SK-N-DZ (cell line): ENCODE measurements at places on chromosomes 12 and 14.
A peak's percentile ranks its signal among the peaks of the same experiment; 100 is the strongest.

GRCh38 chr12:54932691-54933090 lies 51.9 kb downstream of the TESPA1 start:
- no peak for DNase-seq

GRCh38 chr12:93743999-93744689 lies 67.0 kb downstream of the CRADD start:
- DNase-seq: no peak

GRCh38 chr12:27524494-27524835 lies 459 bp downstream of the PPFIBP1 start:
- no peak for DNase-seq

DNA sequence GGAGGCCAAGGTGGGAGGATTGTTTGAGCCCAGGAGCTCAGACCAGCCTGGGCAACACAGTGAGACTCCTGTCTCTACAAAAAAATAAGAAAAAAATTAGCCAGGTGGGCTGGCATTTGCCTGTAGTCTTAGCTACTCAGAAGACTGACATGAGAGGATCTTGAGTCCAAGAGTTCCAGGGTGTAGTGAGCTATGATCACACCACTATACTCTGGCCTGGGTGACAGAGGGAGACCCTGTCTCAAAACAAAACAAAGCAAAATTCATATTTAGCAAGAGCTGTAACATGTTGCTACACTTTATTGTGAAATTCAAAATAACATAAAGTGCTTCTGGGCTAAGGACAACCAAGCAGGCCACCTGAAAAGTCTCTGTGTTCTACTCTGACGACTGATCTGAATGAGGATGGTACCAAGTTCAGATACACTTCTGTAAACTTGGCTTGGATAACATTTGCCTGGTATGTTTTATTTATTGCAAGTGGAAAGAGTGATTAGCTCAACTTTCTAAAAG lies 11.6 kb upstream of the STRN3 start:
- no peak for DNase-seq

GRCh38 chr12:50765095-50765911 lies 1.4 kb downstream of the ATF1 start:
- DNase-seq: peak; percentile 66

GRCh38 chr14:45727133-45727532 lies 474.1 kb upstream of the MIS18BP1 start:
- peak; percentile 72 for DNase-seq
